Left lobe of liver (tissue), 2 donors: ENCODE measurements at places on chromosomes 2 and 18. TPM values are rescaled to one million over a fixed set of nuclear protein-coding genes. Genes with fewer than 3 reads are reported as not detected.

The AQP12A gene
- total RNA-seq = not detected

The CAPN13 gene
- total RNA-seq = 0.08 TPM

The POLR1A gene
- 12.1 TPM for total RNA-seq

DNA sequence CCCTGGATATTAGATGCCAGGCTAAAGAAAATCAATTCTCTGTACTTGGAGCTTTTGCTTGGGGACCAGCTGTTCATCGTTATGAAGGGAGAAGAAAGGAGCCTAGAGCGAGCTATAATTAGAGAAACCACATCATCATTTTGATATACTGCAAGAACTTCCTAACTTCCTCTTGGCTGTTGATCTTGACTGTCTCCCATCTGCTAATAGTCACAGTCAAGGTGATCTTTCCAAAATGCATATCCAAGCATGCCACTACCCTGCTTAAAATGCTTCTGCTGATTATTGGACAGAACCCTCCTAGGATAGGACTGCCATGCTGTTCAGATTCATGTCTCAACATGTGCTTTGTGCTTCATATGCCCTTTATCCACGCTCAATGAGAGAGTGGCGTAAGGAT, 54.8 kb downstream of the RAPGEF4 start:
- no peak for DNase-seq

DNA sequence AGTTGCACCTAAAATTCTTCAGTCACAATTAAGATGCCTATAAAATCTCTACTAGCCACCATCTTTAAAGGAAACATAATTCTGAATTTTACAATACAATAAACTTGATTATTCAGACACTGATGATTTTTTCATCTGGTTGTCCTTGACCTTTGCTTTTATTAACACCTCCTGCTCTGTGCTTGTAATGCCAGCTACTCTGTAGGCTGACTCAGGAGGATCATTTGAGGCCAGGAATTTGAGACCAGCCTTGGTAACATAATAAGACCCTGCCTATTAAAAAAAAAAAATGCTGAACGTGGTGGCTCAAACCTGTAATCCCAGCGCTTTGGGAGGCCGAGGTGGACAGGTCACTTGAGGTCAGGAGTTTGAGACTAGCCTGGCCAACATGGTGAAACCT, 38.3 kb downstream of the HAT1 start:
- no peak for DNase-seq

The CRYGC gene
- total RNA-seq = not detected

The SMAD2 gene
- total RNA-seq = 30.2 TPM
